ENCODE measurements at places on chromosomes 4 and X.

GRCh38 chr4:138636781-138637180 lies 378.8 kb upstream of the NOCT start:
- no peak for DNase-seq

- no peak for DNase-seq
Observed at GRCh38 chr4:7778510-7779431, 160.9 kb downstream of the AFAP1 start.

GRCh38 chr4:39609454-39609931 lies 29.2 kb downstream of the SMIM14 start:
- no peak for DNase-seq

GRCh38 chrX:131366407-131366806 lies 77.3 kb upstream of the IGSF1 start:
- DNase-seq: no peak

- DNase-seq: no peak
Observed at GRCh38 chrX:94676285-94676684, 1002.3 kb downstream of the FAM133A start.

GRCh38 chr4:145541346-145541745 lies 59.7 kb downstream of the SMAD1 start:
- no peak for DNase-seq

GRCh38 chr4:148676344-148676743 lies 234.1 kb upstream of the NR3C2 start:
- DNase-seq: no peak

- no peak for DNase-seq
Observed at GRCh38 chr4:53189011-53189410, 176.8 kb downstream of the SCFD2 start.

- no peak for DNase-seq
Observed at GRCh38 chr4:105192910-105193309, 46.2 kb downstream of the TET2 start.

DNA sequence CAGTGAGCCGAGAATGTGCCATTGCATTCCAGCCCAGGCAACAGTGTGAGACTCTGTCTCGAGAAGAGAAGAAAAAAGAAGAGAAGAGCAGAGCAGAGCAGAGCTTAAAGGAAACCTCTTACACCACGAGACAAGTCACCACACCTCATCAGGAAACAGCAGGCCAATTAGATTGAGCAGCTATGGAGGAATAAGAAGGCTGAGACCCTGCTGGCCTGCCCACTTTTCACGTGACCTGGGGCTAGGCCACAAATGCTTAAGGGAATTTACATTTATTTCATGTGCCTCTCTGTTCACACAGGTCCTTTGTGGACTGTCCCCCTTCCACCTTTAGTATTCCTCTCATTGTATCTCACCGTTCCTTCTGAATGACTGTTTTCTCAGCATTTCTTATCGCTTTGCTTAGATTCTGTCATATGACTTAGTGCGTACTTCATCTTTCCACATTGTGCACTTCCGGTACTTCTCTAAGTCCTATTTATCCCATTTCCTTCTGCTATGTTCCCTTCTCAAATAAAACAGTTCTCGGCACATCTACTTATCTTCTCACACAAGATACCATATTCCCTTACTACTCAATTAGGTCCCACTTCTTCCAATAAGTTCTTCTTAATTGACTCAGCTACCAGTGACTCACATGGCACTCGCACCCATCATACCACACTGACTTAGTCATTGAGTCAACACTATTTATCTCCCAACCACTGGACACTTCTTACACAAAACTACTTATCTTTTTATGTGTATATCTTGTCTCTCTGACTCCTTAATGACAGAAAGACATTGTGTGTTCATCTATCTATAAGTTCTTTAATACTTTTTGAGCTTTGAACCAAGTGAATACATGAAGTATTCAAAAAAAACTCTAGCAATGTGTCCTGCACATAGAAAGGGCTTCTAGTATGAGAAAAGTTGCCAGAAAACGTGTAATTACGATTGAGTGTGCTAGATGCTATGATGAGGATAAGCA lies 11.0 kb downstream of the CUL4B start:
- DNase-seq: no peak

DNA sequence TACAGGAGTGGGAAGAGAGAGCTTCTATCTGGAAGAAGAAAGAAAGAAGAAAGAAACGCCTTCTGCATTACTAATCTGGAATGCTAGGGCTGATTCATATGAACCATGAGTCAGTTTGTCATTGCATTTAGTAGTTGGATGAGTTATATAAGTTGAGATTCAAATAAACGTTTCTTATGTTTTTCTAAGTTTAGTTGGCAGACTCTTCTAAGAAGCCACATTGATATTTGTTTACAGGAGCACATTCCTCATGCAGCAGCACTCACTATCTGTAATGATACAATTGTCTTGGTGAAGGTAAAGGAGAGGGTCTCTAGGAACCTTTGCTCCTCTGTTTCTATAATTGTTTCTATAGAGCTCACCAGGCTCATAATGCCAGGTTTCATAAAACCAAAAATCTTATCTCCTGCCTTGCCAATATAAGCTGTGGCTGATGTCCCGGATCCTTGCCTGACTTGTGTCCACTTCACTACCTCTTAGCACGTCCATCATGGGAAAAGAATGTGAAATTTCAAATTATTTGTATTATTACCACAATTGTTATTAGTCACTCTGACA lies 39.5 kb downstream of the HOPX start:
- DNase-seq: no peak

DNA sequence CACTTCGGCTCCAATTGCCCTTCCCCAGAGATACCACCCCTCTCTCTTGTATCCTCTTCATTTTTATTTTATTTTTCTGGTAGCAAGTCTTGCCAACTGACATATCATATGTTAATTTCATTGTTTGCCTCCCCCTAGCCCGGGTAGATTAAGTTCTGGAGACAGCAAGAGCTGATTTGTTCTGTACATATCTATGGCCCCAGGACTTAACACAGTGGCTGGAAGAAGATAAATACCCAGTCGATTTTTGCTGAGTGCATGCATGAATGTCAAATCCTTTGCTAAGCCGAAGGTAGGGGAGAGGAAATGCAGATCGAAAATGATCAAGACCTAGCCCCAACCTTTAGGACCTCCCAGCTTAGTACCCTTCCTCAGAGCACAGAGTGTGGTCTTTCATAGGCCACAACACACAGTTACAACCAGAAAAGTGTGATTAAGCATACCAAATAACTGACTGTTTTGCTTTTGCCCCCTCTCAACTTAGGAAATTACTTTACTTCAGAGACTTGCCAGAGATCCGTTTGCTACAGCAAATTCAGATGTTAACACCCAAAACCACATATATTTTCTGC lies 58.7 kb upstream of the KLF3 start:
- no peak for DNase-seq

GRCh38 chrX:56232221-56233082 lies at the start of gene KLF8:
TSS of gene KLF8 (plus strand) at chrX:56232356. CDS start at chrX:56233335, 979 bp downstream.
- DNase-seq: peak; percentile 15

GRCh38 chr4:144376866-144377265 lies 236.3 kb upstream of the GYPA start:
- DNase-seq: no peak

DNA sequence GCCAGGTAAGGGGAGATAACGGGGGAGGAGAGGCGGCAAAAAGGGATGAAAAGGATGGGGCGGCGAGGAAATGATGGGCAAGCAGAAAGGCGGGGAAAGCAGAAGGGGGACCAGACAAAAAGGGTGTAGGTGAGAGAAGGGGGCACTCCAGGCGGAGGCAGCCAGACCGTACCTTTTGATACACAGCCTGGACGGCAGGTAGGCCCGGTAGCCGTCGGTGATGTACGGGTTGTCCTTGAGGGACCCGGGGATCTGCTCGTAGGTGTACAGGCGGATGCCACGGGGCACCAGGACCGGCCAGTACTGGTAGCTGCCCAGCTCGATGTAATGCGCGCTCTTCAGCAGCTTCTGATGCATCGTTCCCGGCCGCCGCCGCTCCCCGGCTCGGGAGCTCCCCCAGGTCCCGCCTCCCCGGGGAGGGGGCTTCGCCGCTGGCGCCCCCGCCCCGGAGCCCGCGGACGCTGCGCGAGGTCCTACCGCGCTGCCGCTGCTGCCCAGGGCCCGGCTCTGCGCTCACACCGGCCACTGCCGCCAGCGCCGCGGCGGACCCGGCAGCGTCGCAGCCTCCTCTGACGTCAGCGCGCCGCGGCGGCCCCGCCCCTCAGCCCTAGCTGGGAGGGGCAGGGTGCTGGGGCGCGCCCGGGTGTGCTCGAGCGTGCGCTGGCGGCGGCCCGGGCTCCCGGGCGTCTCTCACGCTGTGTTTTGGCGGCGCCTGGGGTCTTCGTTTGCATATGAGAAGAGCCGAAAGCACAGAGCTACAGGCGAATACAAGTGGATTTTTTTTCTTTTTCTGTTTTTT lies at the start of gene PAQR3:
TSS of gene PAQR3 (minus strand) at position 571 of the 799 bp plus-strand sequence. CDS start at position 357, 214 bp downstream.
- peak; percentile 68 for DNase-seq

DNA sequence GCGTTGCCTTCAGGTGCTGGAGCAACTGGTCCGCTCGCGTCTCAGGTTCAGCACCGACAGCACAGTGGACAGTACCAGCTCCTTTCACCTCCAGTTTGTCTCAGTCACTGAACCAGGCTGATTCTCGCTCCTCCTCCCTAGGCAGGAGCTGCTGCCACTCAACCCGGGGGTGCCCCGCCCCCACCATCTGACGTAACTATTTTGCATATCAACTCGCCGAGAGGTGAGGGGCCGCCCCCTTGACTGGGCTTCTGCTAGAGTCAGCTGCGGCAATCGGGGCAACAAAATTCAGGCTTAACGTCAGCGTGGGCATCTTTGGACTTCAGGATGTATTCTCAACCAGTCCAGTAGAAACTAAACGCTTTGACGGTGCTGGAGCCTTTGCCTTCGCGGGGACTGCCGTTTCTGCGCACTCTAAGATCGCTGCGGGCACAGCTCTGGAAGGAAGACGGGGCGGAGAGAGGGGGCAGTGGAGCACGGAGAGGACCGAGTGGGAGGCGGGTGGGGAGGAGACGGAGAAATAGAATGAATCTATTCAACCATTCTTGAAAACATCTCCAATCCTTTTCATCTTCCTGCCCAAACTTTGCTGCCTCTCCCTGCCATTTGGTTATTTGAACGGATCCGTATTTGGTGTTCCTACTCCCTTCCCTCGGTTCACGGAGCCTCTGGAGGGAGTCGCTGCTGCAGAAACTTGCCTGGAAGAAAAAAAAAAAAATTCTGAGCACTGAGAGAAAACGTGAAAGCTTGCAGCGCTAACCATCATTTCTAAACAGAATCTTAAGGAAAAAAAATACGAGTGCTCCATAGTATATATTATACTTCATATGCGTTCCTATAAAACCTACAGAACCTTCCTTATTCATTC lies at the start of gene FSTL5:
TSS of gene FSTL5 (minus strand) at position 109 of the 868 bp plus-strand sequence. CDS start 52,604 bp downstream, outside the sequence.
- DNase-seq: no peak

- DNase-seq: no peak
Observed at GRCh38 chrX:124194901-124195300, 137.6 kb upstream of the TEX13D start.

- no peak for DNase-seq
Observed at GRCh38 chr4:176193126-176193525, 2.3 kb downstream of the SPATA4 start.

GRCh38 chr4:751676-752075 lies 46.0 kb downstream of the PCGF3 start:
- no peak for DNase-seq
